SK-N-SH (cell line): ENCODE measurements at places on chromosomes 13 and 19. TPM values are rescaled to one million over a fixed set of nuclear protein-coding genes. Genes with fewer than 3 reads are reported as not detected.

ZGLP1 gene
- 1.8 and 2.1 TPM in 2 replicates for polyA plus RNA-seq

ARHGEF7 gene
- polyA plus RNA-seq, result 19.8 and 21.6 TPM in 2 replicates

KLK3 gene
- not detected in 2 replicates for polyA plus RNA-seq

CGB2 gene
- polyA plus RNA-seq, result 0.50 and 0.64 TPM in 2 replicates

LHB gene
- polyA plus RNA-seq, result 0.13 and 0.23 TPM in 2 replicates

ACP7 gene
- 0.24 and 0.36 TPM in 2 replicates for polyA plus RNA-seq

ANKRD24 gene
- 0.87 and 1.1 TPM in 2 replicates for polyA plus RNA-seq

PSG11 gene
- polyA plus RNA-seq, result 0.08 and 0.15 TPM in 2 replicates

CPT1C gene
- 118 and 139 TPM in 2 replicates for polyA plus RNA-seq

CEACAM7 gene
- polyA plus RNA-seq, result not detected in 2 replicates

ATP7B gene
- polyA plus RNA-seq, result 4.4 and 5.1 TPM in 2 replicates

TRIP10 gene
- 35.4 and 42.9 TPM in 2 replicates for polyA plus RNA-seq

SLC25A41 gene
- 0.06 and 0.12 TPM in 2 replicates for polyA plus RNA-seq

GNA15 gene
- polyA plus RNA-seq, result 0.05 and 0.13 TPM in 2 replicates

SPTBN4 gene
- 2.8 and 3.1 TPM in 2 replicates for polyA plus RNA-seq

NLRP11 gene
- 0.02 TPM in 1 of 2 replicates, not detected in the other for polyA plus RNA-seq

SBK2 gene
- 0.20 and 0.28 TPM in 2 replicates for polyA plus RNA-seq
